Tibial nerve (tissue), 4 donors: ENCODE measurements at places on chromosomes 1 and 21. TPM values are rescaled to one million over a fixed set of nuclear protein-coding genes. Genes with fewer than 3 reads are reported as not detected.

DNA sequence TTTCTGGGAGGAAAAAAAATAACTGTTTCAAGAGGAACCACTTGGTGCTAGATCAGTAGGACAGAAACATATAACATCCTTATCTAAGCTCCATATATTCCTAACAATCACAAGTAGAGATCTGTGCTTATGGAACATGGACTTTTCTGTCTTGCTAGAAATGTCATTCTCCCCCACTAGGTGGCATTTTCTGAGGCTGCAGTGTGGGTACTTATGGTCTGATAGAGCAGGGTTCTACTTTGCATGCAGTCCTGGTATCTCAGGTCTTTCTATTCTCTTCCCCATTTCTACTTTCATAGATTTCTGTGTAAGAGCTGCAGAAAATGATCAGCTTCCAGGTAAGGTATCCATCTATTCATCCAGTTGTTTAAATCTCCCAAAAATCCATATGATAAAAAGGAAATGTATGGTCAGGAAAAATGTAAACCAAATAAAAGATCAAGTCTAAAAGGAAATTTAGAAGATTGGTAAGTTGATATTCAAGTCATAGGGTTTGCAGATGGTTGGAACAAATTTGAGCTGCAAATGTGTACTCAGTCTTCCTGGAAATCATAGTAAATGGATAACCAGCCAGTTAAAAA is 1.5 kb downstream of the ZNF684 start:
- no peak for DNase-seq

DNA sequence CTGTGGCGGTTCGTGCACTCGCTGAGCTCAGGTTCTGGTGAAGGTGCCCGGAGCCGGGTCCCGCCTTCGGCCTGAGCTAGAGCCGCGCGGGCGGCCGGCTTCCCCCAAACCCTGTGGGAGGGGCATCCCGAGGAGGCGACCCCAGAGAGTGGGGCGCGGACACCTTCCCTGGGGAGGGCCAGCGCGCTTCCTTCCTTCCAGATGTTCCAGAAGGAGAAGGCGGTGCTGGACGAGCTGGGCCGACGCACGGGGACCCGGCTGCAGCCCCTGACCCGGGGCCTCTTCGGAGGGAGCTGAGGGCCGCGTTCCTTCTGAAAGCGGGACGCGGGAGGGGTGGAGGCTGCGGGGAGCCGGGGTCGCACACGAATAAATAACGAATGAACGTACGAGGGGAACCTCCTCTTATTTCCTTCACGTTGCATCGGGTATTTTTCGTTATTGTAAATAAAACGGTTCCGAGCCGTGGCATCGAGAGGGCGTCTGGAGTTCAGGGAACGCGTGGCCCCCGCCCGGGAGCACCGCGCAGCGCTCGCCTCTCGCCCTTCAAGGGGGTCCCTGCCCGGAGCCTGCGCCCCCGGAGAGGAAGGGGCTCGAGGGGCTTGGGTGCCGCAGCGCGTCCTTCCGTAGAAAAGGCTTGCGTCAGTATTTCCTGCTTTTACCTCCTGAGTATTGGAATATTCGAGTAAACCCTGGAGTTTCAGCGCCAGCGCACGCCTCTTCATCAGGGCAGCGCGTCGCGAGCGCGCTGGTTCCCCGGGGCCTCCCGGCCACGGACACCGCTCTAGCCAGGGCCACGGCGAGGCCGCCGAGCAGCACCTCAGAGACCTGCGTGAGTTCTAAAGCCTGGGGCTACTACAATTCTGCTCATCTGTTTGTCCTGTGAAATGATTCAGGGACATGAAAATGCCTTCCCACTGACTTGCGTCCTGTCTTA is 11.5 kb downstream of the YBEY start:
- DNase-seq, result no peak

GRCh38 chr1:215192306-215192705 is 109.8 kb downstream of the KCNK2 start:
- DNase-seq, result no peak

DNA sequence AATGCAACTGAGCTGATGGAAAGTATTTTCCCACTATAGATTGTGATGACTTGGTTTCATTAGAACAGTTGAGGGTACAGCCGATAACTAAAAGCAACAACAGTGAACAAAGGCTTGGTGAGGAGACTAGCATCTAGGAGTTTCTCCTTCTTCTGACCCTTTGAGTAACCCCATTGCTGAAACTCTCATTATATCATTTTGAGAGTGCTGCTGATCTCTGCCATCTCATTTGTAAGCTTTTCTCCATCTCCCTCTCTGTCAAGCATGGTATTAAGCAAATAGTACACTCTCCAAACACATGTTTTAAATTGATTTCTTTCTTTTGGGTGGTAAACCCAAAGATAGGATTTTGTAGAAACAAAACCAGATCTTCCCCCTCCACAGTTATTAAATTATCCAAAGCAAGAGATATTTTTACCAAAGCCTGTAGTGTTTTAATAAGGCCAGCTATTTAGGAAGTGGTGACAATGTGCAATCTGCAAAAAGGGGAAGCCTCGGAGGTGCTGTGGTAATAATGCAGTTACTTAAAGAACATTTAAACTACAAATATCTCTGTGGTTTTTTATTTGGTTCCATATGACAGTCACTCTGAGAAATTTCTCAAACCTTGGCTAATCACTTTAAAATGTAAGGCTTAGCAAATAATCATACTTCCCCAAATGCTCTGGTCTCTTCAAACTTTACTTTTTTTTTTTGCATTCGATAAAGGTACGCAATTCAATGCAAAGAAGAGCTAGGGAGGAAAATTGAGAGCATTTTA is 287.5 kb downstream of the HLX start:
- DNase-seq, result peak; percentile 22

DNA sequence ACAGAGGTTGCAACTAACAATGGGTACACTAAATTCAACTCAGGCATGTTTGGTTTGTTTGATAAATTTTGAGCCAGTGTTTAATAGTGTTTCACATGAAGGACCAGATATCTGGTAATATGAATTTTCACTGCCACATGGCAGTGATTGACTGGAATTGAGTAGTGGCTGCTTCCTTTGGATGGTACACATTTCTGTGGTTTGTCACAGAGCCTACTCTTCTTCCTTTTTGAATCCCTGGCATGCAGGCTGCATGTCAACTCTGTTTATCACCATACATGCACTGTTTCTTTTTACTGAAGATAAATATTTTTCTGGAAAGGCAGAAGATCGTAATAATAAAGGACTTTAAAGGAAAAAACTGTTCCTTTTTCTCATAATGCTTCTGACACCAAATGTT is 35.5 kb downstream of the SDCCAG8 start:
- no peak for DNase-seq

DNA sequence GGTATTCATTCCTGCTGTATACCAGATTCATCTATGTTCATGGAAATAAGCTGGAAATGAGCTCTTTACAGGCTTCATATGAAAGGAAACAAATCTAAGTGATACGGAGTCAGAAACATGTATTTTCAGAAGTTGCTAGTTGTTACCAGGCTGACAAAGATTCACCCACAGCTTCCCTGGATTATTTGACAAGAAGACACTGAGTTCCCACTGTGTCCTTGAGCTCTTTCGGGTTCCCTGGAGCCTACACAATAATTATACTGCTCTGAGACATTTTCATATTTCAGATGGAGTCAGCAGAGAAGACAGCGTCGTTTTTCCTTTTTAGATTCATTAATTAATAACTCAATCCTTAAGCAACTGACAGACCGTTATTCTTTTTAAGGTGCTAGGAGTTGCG is 29.3 kb upstream of the MTR start:
- DNase-seq, result no peak

Gene LRRC40
- 14.2 TPM for total RNA-seq

- no peak for DNase-seq
Observed at GRCh38 chr1:1567152-1567875, 7.3 kb downstream of the SSU72 start.

DNA sequence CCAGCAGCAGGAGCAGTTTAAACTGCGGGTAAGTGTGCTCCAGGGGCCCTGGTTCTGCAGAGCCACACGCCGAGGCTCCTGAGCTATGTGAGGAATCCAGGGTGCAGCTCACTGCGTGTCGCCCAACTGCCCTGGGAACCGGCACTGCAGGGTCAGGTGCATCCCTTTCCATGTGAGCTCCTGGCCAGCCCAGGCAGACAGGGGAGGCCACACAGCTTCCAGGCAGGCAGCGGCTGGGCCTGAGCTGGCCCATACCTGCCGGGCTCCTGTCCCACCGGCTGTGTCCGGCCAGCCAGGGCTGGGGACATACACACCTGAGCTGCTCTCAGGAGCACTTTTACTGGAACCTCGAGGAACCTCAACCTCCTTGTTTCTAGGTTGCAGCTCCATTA is 18.6 kb upstream of the COL18A1 start:
- DNase-seq, result no peak

DNA sequence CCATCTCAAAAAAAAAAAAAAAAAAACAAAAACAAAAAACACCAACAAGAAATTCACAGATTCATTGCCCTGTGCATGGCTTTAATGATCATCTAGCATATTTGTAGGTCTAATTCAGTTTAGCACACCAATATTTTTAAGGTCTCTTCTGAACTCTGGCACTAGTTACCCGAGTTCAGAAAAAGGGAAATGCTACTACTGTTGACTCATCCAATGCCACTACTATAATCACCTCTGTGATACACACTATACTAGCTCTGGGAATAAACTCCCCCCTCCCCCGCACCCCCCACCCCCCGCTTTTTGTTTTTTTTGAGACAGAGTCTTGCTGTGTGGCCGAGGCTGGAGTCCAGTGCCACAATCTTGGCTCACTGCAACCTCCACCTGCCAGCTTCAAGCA is 55.6 kb downstream of the FBXO42 start:
- no peak for DNase-seq

Gene SAMD13
- total RNA-seq, result 1.5 TPM

- DNase-seq, result no peak
Observed at GRCh38 chr1:173505391-173505790, 28.3 kb downstream of the PRDX6 start.

Gene C1orf87
- not detected for total RNA-seq

- no peak for DNase-seq
Observed at GRCh38 chr1:156276532-156276931, 6.1 kb downstream of the SMG5 start.

Gene PER3
- total RNA-seq, result 21.6 TPM

Gene CD52
- not detected for total RNA-seq

Gene ATF6
- 26.1 TPM for total RNA-seq

Gene CDA
- 5.1 TPM for total RNA-seq
